Erythroblast (primary cell): ENCODE measurements at places on chromosomes 6 and 20.

- peak; percentile 65 for DNase-seq
Measured at GRCh38 chr20:49676581-49677291, 36.9 kb downstream of the B4GALT5 start.

GRCh38 chr6:19833947-19834346 is 3.2 kb upstream of the ID4 start:
- no peak for DNase-seq

- no peak for DNase-seq
Measured at GRCh38 chr6:128161839-128162238, 261.0 kb upstream of the THEMIS start.

GRCh38 chr6:4145083-4145482 is 9.7 kb upstream of the ECI2 start:
- no peak for DNase-seq

GRCh38 chr6:170453586-170454511 is 99.3 kb downstream of the PSMB1 start:
- no peak for DNase-seq

DNA sequence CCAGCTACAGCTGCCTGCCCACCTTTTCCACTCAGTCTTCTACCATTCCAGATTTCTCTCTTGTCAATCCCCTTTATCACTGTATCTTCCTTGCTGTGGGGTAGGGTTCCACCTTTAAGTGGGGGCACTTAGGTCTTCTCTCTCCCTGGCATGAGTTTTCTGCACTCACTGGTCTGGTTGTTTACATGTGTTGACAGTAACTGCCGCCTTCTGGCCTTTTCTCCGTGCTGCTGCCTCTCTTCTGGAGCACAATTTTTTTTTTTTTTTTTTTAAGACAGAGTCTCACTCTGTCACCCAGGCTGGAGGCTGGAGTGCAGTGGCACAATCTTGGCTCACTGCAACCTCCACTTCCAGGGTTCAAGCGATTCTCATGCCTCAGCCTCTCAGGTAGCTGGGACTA is 12.0 kb downstream of the RNF114 start:
- no peak for DNase-seq

- DNase-seq = peak; percentile 29
Measured at GRCh38 chr6:37650071-37650481, 47.6 kb downstream of the MDGA1 start.

DNA sequence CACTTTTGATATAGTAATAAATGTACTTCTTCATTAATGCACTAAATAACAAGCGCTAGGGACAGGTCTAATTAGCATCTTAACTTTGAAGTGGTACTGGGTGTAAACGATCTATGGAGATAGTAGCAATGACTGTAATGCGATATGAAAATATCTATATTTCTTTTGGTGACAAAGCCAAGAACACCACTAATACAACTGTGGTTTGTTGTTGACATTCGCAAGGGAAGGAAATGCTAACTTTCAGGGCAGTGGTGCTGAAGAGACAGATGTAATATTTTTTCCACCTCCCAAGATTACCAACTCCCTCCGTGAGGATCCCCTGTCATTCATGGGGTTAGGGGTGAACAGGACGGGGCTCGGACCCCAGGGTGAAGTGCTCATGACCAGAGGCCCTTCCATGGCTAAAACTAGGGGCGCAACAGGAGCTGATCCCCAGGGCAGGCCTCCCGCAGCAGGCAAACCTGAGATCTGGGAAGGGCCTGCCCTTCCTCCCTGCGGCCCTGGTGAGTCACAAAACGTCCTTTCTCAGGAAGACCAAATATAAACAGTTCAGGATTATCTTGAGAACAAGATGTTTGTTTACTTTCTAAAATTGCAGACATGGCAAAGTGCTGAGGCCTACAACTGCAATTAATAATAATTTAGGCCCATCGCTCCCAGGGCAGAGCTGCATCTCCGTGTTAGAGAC is 65.0 kb upstream of the TOX2 start:
- DNase-seq = no peak

DNA sequence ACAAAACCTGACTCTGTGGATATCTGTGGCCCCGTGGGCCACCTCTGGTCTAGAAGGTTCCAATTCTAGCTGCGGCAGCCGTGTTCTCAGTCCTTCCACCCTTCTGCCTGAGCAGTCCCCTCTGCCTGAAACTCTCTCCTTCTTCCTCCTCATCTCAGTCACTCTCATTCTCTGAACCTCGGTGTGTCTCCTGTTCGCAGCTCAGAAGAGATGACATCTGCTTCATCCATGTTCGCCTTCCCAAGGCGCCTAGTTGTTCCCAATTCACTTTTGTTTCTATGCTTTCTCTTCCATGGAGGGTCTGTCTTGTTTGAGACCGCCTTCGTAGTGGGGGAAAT is 95.5 kb downstream of the CEBPB start:
- no peak for DNase-seq

DNA sequence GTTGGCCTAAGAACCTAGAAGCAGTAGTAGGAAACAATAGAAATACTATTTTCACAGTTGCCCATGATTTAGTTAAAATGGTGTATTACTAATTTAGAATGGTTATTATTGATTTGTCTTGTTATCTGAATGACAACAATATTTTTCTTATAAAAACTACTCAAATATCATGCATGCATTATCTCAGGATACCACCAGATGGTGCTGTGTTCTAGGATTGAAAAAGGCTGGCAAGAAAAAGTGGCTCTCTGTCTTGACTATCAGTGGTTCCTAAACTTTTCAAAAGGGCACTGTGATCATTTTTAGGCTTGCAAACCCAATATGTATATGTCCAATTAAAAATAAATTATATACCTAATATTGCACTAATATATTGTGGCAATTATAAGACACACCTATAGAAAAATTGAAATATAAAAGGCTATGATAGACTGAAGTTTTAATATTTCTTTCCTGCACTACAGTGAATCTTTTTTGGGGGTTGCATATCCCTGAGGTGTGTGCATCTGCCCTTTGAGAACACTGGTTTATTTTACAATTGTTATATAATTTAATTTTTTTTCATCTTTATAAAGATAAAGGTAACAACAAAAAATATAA is 131.7 kb upstream of the MLIP start:
- DNase-seq = peak; percentile 15

DNA sequence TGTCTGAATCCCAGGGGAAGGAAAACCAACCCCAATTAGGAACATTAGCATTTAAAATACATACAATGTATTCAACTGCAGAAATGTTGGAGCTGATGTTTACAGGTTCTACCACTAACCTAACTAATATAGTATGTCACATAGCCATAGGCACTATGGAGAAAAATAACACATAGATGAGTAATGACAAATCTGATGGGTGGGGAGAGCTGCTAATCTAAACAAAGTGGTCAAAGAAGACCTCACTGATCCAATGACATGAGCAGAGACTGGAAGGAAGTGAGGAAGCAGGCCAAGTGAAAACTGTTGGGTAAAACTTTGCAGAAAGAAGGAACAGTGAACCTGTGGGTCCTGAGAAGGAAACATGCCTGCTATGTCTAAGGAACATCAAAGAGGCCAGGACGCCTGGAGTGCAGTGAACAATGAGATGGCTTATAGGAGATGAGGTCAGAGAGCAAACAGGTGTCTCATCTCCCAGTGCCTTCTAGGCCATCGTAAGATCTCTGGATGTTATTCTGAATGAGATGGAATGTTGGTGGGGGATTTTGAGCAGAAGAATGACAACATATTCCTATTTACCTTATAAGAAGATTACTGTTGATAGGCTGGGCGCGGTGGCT is 135.7 kb downstream of the ALDH8A1 start:
- no peak for DNase-seq

GRCh38 chr6:101393251-101393828 is at the start of gene GRIK2:
Gene GRIK2, plus strand, starts transcription at chr6:101393708.
- peak; percentile 5 for DNase-seq

GRCh38 chr6:961407-961960 is 268.5 kb upstream of the EXOC2 start:
- no peak for DNase-seq
